Stimulated activated CD8-positive, alpha-beta memory T cell treated with anti-CD3 and anti-CD28 coated beads, Interleukin-4, amount 100 ng/mL, for 4 hours (primary cell): ENCODE measurements at places on chromosomes 7 and 10.

DNA sequence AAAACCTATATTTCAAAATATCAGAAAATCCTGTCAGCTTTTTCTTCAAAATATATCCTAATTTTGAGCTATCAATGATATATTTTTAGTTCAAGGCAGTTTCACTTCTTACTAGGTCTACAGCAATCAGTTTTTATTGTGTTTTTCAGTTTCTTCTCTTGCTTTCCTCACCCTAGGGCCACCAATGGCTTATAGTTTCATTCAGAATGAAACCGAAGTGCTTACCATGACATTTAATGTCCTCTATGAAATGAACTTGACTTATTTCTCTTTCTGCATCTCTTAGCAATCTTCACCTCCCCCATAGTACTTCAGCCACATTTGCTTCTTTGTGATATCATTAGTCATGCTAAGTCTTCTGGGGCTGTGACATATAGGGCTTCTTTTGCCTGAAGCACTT, 100.3 kb downstream of the ARL5B start:
- DNase-seq: no peak

GRCh38 chr10:43458227-43458626, 21.3 kb downstream of the ZNF487 start:
- no peak for DNase-seq

- no peak for DNase-seq
Measured at GRCh38 chr7:27970350-27970749, 210.2 kb downstream of the JAZF1 start.

DNA sequence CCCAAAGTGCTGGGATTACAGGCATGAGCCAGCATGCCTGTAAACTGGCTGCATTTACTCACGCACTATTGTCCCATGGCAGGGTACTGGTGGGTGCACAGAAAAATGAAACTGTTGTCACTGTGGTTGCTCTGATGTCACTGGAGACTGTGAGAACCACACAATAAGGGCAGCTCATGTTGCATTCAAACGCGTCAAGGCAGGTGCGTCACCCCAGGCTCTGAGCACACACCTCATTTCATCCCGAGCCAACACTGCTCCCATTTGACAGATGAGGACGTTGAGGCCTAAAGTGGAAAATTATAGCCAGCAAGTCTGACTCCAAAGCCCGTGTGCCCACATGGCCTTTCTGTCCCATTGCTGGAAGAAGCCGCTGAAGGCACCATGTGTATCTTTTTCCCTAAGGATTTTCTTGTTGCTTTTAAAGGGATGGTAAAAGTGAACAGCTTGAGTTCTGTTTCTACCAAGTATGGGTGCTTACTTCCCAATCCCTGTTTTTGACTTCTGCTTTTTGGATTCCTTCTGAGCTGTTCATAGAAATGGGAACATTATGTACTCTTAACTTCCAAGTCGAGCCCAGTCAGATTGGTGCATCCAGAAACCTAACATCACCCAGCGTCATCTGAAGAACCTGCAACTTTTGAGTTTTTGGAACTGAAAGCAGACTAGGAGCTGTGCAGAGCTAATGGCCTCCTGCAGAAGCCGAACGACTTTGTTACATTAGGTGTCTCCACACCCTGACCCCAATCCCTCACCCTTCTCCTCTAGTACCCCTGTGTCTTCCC, 60.1 kb upstream of the CARD11 start:
- no peak for DNase-seq

DNA sequence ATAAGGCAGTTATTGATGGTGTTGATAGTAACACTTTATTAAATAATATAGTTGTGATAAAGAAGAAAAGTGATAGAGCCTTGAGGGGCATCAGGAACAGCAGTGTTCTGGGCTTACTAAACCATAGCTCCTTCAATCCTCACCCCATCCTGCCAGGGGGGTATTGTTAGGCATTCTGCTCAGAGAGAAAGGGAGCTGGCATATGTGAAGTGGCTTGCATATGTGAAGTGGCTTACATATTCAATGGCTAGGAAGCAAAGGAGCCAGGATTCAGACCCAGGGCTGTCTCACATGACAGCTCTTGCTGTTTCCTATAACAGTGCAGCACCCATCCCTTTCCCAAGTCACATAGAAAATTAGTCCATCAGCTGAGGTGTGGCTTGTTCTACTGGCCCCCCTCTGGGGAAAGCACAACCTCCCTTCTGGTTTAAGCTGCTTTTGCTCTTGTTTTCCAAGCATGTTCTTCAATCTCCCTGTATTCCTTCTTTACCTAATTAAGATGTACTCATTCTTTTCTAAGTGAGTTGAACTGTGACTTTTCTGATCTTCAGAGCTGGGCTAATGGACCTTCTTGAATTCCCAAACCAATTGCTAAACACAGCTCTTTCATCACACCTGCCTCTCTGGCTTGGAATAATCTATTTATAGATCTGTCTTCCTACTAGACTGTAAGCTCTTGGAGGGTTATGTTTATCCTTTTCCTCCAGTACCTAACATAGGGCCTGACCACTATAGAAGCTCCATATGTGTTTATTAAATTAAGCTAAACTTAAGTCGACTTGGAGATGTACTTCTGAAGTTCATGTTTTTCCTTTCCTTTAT, 108.7 kb upstream of the GLI3 start:
- no peak for DNase-seq

DNA sequence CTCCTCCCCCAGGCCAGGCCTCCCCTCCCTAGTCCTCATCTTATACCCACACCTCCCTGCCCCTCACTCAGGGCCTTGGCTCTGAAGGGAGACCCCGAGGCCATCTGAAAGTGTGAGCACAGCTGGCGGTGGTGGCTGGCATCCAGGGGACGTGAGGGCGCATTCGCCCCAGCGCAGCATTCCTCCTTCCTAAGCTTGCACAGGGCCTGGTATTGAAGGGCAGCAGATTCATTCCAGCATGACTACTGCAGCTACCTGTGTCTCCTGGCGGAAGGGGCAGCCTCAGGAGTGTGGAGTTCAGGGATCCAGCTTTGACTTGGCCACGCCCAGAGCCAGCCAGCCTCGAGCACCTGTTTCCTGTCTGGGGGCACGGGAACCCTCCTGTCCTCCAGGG, 72.6 kb downstream of the PARP12 start:
- DNase-seq: no peak

DNA sequence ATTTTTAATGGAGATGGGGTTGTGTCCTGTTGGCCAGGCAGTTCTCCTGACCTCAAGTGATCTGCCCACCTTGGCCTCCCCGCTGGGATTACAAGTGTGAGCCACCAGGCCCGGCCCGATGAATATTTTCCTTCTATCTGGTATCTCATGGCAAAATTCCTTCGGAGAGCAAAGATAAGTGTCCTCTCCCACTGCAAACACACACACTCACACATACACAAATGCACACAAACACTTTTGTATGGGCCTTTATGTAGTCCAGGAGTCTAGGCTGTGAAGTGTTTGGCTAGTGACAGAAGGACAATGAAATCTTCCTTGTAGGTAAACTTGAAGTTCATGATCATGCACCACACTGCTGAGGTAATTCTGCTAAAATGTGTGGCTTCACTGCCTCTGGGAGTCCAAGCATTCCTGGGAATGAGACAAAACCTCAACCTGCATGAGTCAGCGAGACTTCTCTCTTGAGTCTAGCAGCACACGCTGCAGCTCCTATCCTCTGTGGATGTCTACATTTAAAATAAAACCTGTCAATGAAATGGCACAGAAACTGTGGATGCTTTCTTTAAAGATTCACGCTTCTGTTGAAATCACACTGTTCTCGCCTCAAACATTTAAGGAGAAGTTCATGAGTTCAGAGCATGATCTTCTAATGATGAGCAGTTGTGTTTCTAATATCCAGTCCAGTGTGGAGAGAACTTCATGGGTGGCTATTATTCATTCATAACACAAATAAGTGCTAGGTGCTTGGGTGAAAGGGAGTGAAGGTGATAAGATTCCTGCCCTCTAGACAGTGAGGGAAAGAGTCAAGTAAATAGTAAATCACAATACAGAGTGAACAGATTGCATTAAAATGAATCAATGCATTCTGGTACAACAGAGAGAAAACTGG, 96.5 kb downstream of the NRP1 start:
- DNase-seq: no peak

- no peak for DNase-seq
Measured at GRCh38 chr7:26485367-26485934, 193.8 kb downstream of the SNX10 start.
